ENCODE measurements at places on chromosomes 16 and 17. TPM values are rescaled to one million over a fixed set of nuclear protein-coding genes. Genes with fewer than 3 reads are reported as not detected.

GRCh38 chr16:29978081-29978480, 4.4 kb downstream of the TAOK2 start:
- no peak overlapping the region for H3K27ac ChIP-seq
- no peak for DNase-seq
- H3K4me1 ChIP-seq = 0 out of 2 replicates have a peak, but pooled peaks cover 6% of the 10 kb centered on the region
- no peak overlapping the region for H3K4me3 ChIP-seq

GRCh38 chr17:56592487-56593085, 913 bp upstream of the NOG start:
- no peaks in the 10 kb centered on the region for H3K36me3 ChIP-seq
- H3K4me1 ChIP-seq = peaks cover 24% of the 10 kb centered on the region
- peak overlapping the region; percentile 28 for H3K4me3 ChIP-seq
- H3K27ac ChIP-seq = no peak overlapping the region
- DNase-seq = peak; percentile 46

DNA sequence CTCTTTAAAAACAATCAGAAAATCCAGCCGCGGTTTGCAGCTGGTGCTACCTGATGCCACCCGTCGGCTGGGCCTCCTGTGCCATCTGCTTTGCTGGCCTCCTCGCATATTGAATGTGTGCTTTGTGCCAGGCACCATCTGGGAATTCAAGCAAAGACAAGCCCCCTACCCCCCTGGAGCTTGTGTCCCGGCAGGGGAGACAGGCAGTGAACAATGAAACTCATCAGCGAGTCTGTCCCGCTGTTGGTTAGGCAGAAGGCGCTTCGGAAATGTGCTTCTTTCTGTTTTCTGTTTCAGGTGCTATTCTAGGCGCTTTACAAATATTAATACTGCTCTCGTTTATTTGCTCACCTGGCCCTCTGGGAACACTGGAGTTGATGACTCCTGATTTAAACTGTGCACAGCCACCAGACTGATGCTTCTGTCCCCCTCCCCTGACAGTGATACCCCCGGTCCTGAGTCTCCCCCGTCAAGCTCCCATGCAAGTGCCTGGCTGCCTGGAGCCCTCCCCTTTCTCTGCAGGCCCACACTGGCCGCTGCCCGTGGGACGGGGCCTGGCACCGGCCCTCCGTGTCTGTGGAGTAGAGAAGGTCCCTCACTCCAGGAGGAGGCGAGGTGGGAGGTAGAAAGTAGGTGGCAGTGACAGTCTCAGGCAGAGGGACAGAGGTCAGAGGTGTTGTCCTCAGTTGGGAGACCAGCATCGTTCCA, 126.1 kb upstream of the PLCG2 start:
- DNase-seq = no peak
- H3K4me3 ChIP-seq = no peak overlapping the region
- H3K27ac ChIP-seq = no peak overlapping the region
- peaks cover 4% of the 10 kb centered on the region for H3K36me3 ChIP-seq

DNA sequence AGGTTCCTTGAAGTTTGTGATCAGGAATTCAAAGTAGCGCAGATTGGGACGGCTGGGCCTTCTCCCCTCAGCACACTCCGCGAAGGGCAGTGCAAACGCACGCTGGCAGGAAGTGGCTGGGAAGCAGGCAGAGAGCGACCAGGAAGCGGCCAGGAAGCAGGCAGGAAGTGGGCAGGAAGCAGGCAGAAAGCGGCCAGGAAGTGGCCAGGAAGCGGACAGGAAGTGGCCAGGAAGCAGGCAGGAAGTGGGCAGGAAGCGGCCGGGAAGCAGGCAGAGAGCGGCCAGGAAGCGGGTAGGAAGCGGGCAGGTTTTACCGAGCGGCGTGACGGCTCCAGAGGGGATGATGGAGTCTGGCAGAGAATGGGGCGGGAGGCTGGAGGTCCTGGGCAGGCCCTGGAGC, 3.2 kb downstream of the DPEP1 start:
- peak overlapping the region; percentile 79 for H3K27ac ChIP-seq
- no peaks in the 10 kb centered on the region for H3K36me3 ChIP-seq
- DNase-seq = no peak
- no peaks in the 10 kb centered on the region for H3K27me3 ChIP-seq

DNA sequence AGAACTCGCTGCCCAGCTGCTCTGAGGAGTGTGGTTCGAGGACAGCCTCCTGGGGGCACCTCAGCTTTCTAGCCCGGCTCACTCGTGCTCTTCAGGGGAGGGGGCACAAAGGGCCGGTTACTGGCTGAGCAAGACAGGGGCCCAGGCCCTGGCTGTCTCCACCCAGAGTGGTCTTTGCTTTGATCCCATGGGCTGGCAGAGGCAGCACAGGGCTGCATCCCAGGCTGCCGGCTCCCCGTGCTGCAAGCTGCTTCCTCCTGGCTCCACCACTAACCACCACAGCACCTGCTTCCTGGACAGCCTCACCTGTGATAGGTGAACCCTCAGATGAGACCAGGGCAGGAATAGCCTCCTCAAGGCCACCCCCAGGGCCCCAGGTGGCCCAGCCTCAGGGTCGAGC, 6.8 kb downstream of the SPPL2C start:
- no peaks in the 10 kb centered on the region for H3K4me1 ChIP-seq
- H3K4me3 ChIP-seq = no peak overlapping the region
- H3K36me3 ChIP-seq = no peaks in the 10 kb centered on the region
- H3K27ac ChIP-seq = no peak overlapping the region
- H3K27me3 ChIP-seq = no peaks in the 10 kb centered on the region

- no peaks in the 10 kb centered on the region for H3K36me3 ChIP-seq
- H3K4me3 ChIP-seq = no peak overlapping the region
- H3K27ac ChIP-seq = no peak overlapping the region
- DNase-seq = no peak
These were observed 119.8 kb upstream of the CDH13 start for GRCh38 chr16:82506692-82507670.

DNA sequence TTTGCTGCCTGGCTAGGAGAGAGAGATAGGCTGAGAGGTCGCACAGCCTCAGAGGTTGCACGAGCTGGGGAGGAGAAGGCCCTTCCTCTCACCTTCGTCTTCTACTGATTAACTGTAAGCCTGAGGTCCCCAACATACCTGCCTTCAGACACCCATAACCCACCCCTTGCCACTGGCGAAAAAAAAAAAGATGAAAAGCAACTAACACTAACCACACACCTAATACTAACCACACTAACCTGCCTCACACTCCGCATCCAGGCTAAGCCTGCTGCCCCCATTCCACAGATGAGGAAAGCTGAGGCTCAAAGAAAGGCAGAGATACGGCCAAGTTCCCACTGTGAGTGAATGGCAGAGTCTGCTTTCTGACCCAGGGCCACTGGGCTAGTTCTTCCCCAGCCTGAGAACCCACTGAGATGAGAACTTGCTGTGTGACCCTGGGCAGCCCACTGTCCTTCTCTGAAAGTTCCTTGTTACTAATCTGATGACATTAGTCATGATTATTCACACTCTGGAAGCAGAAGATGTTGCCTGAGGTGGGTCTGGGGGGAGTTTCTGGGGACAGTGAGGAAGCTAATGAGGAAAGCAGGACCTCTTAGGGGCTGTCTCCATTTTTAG, 4.6 kb downstream of the IL21R start:
- no peak overlapping the region for H3K27ac ChIP-seq
- H3K4me1 ChIP-seq = no peaks in the 10 kb centered on the region
- DNase-seq = no peak
- H3K36me3 ChIP-seq = no peaks in the 10 kb centered on the region
- H3K4me3 ChIP-seq = no peak overlapping the region
- no peaks in the 10 kb centered on the region for H3K27me3 ChIP-seq

GRCh38 chr17:39224778-39225307, 902 bp downstream of the STAC2 start:
- no peaks in the 10 kb centered on the region for H3K4me1 ChIP-seq
- no peak overlapping the region for H3K27ac ChIP-seq
- no peak for DNase-seq
- peaks cover 2% of the 10 kb centered on the region for H3K27me3 ChIP-seq
- H3K36me3 ChIP-seq = no peaks in the 10 kb centered on the region

- peaks cover 5% of the 10 kb centered on the region for H3K4me1 ChIP-seq
- no peak for DNase-seq
- H3K27ac ChIP-seq = no peak overlapping the region
- H3K4me3 ChIP-seq = no peak overlapping the region
- H3K27me3 ChIP-seq = no peaks in the 10 kb centered on the region
These were observed 15.0 kb upstream of the SALL1 start for GRCh38 chr16:51166091-51166490.

DNA sequence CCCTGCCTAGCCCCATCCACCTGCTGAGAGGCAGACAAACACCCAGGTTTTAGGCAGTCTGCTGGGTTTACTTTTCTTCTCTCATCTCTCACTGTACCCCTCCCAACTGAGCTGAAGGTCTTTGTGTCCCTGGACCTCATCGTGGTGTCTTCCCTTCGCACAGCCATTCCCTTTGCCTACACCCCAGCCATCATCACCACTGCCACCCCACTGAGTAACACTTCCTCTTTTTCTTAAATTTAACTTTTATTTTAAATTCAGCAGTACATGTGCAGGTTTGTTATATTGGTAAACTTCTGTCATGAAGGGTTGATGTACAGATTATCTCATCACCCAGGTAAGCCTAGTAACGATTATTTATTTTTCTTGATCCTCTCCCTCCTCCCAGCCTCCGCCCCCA, 188.3 kb upstream of the MON1B start:
- H3K36me3 ChIP-seq = no peaks in the 10 kb centered on the region
- H3K27ac ChIP-seq = no peak overlapping the region
- no peak for DNase-seq
- no peaks in the 10 kb centered on the region for H3K27me3 ChIP-seq
- H3K4me1 ChIP-seq = no peaks in the 10 kb centered on the region

GRCh38 chr17:77126519-77126918, 14.2 kb upstream of the SEC14L1 start:
- DNase-seq = no peak
- H3K4me3 ChIP-seq = no peak overlapping the region
- peak overlapping the region; percentile 84 for H3K27ac ChIP-seq
- no peaks in the 10 kb centered on the region for H3K27me3 ChIP-seq
- H3K36me3 ChIP-seq = no peaks in the 10 kb centered on the region

- no peak for DNase-seq
- H3K4me1 ChIP-seq = no peaks in the 10 kb centered on the region
- no peaks in the 10 kb centered on the region for H3K27me3 ChIP-seq
- no peak overlapping the region for H3K4me3 ChIP-seq
- H3K27ac ChIP-seq = no peak overlapping the region
These were observed 602.6 kb downstream of the KCNJ2 start for GRCh38 chr17:70771804-70772386.

GRCh38 chr16:29789775-29790182, 772 bp upstream of the KIF22 start:
- 0 out of 2 replicates have a peak, but pooled peaks cover 5% of the 10 kb centered on the region for H3K4me1 ChIP-seq
- peak overlapping the region; percentile 50 for H3K4me3 ChIP-seq
- H3K27me3 ChIP-seq = no peaks in the 10 kb centered on the region
- H3K27ac ChIP-seq = peak overlapping the region; percentile 92
- no peak for DNase-seq

GRCh38 chr17:15307710-15308111, 33.7 kb downstream of the TEKT3 start:
- H3K27ac ChIP-seq = no peak overlapping the region
- no peak overlapping the region for H3K4me3 ChIP-seq
- DNase-seq = no peak
- H3K4me1 ChIP-seq = no peaks in the 10 kb centered on the region
- H3K36me3 ChIP-seq = no peaks in the 10 kb centered on the region
- H3K27me3 ChIP-seq = no peaks in the 10 kb centered on the region

DNA sequence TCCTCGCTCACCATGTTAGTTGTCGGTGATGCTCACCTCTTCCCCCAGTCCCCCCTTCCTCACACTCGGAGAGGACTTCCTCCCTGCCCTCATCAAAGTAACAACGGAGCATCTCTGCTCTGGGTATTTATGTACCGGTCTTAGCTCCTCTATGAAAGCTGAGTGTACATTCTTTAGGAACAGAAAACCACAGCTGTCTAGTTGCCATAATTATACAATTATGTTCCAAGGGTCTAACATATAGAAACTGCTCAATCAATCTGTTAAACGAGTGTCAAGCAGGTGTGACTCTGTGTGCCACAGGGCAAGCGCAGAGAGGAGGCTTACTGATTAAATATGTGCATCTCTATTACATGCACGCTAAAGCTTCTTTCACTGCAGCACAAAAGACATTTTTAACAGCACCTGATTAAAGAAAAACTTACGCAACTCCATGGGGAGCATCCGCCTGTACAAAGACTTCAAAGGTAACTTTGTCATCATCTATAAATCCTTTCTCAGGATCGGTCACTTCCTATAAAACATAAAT, 37.8 kb downstream of the LITAFD start:
- no peak overlapping the region for H3K4me3 ChIP-seq
- no peaks in the 10 kb centered on the region for H3K27me3 ChIP-seq
- DNase-seq = no peak
- peaks cover 2% of the 10 kb centered on the region for H3K36me3 ChIP-seq

DNA sequence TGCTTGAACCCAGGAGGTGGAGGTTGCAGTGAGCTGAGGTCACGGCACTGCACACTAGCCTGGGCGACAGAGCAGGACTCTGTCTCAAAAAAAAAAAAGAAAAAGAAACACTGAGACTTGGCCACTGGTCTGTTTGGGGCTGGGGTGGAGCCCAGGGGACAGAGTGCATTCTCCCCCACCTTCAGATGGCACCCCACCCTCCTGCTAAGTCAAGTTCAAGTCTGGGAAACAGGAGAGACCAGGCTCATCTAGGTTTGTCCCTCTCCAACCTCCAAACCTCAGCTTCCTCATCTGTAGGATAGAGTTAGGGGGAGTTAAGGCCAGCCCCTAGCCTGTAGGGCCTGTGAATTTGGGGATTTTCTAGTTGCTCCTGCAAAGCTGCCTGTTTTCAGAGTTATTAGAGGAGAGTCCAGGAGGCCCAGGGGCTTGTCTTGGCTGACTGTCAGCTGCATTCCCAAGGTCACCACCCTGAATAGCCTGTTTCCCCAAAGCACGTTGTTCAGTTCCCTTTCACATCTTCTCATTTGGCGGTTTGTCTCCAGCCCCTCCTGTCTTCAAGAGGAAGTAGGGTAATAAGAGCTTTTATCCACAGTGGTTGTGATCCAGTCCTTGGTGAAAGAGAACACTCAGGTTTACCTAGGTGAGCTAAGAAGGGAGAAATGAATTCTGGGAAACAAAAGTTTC, 2.2 kb downstream of the MT3 start:
- no peak overlapping the region for H3K4me3 ChIP-seq
- no peaks in the 10 kb centered on the region for H3K4me1 ChIP-seq
- no peak overlapping the region for H3K27ac ChIP-seq
- no peak for DNase-seq
- no peaks in the 10 kb centered on the region for H3K27me3 ChIP-seq

- no peak for DNase-seq
- H3K4me3 ChIP-seq = no peak overlapping the region
- no peak overlapping the region for H3K27ac ChIP-seq
These were observed 7.1 kb downstream of the IRX5 start for GRCh38 chr16:54937671-54938211.

- no peak for DNase-seq
- no peaks in the 10 kb centered on the region for H3K27me3 ChIP-seq
- H3K36me3 ChIP-seq = peaks cover 3% of the 10 kb centered on the region
- no peak overlapping the region for H3K27ac ChIP-seq
- no peaks in the 10 kb centered on the region for H3K4me1 ChIP-seq
These were observed 21.2 kb downstream of the SLC38A10 start for GRCh38 chr17:81273698-81274470.

KRT40 gene
- total RNA-seq = not detected

TP53TG3B gene
- not detected for total RNA-seq

FAM171A2 gene
- 3.0 TPM for total RNA-seq

PPL gene
- total RNA-seq = 61.5 TPM
